B cell (primary cell): ENCODE measurements at places on chromosomes 3 and 15.

- DNase-seq, result no peak
- no peaks in the 10 kb centered on the region for H3K27me3 ChIP-seq
- no peak overlapping the region for H3K27ac ChIP-seq
- no peaks in the 10 kb centered on the region for H3K36me3 ChIP-seq
- H3K4me1 ChIP-seq, result no peaks in the 10 kb centered on the region
Observed at GRCh38 chr15:100284701-100285100, 57.1 kb downstream of the ADAMTS17 start.

GRCh38 chr3:66588340-66588847 lies 87.6 kb upstream of the LRIG1 start:
- DNase-seq, result no peak
- H3K27me3 ChIP-seq, result peaks cover 55% of the 10 kb centered on the region
- no peaks in the 10 kb centered on the region for H3K36me3 ChIP-seq
- no peak overlapping the region for H3K4me3 ChIP-seq
- H3K27ac ChIP-seq, result no peak overlapping the region

GRCh38 chr3:52202384-52203077 lies 4.6 kb downstream of the ALAS1 start:
- H3K4me1 ChIP-seq, result peaks cover 16% of the 10 kb centered on the region
- peaks cover 52% of the 10 kb centered on the region for H3K36me3 ChIP-seq
- DNase-seq, result no peak
- H3K27me3 ChIP-seq, result no peaks in the 10 kb centered on the region
- no peak overlapping the region for H3K4me3 ChIP-seq

DNA sequence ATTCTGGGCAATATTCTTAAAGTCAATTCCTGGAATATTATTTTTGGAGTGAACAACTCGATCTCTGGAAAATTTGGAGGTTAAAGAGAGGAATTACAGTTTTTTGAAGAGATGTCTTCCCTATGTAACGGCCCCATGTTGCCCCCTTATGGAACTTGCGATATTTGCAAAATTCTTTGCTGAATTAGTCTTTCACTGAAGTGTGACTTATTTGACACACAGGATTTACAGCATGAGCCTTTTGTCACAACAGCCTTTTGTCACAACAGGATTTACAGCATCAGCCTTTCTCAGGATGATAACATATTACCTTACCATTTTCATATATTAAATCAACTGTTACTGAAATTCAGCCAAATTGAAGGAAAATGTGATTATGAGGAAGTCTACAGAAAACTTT lies 37.8 kb upstream of the SPTSSB start:
- no peak overlapping the region for H3K27ac ChIP-seq
- no peaks in the 10 kb centered on the region for H3K27me3 ChIP-seq
- DNase-seq, result no peak
- H3K4me1 ChIP-seq, result no peaks in the 10 kb centered on the region

DNA sequence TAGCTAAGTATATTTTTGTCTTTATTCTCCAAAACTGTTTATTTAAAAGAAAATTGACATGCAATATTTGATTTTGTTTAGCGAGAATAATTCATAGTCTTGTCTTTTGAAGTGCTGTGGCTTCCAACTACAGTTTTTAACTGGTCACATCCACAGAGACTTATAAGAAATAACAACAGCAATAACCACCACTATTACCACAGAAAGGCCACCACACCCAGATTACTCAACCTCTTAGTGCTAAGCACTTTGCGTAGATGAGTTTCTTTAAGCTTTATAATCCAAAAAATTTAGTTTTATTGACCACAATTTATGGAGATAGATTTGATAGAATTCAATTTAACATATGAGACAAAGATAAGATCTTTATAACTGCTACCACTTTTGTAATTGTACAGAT lies 468.4 kb upstream of the UBE2E2 start:
- no peak for DNase-seq
- H3K4me1 ChIP-seq, result no peaks in the 10 kb centered on the region
- H3K4me3 ChIP-seq, result no peak overlapping the region
- no peaks in the 10 kb centered on the region for H3K27me3 ChIP-seq

DNA sequence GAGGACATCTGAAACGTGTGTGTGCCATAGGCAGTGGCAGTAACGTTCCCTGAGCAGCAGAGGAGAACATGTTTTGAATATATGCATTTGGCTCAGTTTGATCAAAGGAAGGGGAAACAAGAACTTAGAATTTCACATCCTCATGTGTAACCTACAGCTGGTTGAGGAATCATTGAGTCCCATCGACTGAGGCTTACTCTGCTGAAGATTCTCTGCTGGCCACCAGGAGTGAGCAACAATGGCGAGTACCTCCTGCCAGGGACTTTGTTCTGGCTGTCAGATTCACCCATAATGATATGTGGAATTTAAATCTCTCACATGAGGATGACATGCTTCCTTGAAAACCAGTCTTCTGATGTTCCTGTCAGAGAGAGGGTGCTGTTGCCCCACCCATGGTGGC lies 21.3 kb downstream of the GORASP1 start:
- no peak overlapping the region for H3K27ac ChIP-seq
- peaks cover 18% of the 10 kb centered on the region for H3K4me1 ChIP-seq
- no peak overlapping the region for H3K4me3 ChIP-seq
- no peaks in the 10 kb centered on the region for H3K27me3 ChIP-seq

- no peak overlapping the region for H3K4me3 ChIP-seq
- H3K27ac ChIP-seq, result no peak overlapping the region
- DNase-seq, result no peak
- no peaks in the 10 kb centered on the region for H3K36me3 ChIP-seq
Observed at GRCh38 chr3:40572588-40572987, 47.8 kb downstream of the ZNF621 start.

DNA sequence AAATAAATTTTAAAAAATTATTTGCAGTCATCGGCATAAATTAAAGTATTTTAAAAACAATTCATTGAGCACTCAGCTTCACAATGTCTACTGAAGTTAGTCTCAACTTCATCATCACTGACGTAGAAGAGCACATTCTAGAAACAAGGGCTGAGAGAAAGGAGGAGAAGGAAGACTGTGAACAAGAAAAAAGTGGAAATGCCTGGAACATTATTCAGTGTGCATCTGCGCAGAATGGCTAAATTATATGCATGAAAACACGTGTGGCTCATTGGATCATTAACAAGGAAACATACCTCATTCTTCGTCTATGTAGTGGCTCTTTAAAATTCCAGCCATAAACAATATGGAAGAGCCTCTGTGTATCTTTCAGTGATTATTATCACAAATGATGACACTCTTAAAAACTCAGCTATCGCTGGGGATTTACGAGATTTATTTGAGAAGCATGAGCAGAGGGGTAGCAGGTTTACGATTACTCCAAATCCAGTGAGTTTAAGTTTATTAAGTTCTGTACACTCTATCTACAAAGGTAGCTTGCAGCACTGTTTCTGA lies 404.2 kb upstream of the CDIN1 start:
- DNase-seq, result no peak
- no peaks in the 10 kb centered on the region for H3K27me3 ChIP-seq
- no peaks in the 10 kb centered on the region for H3K36me3 ChIP-seq
- H3K4me1 ChIP-seq, result no peaks in the 10 kb centered on the region

- no peak overlapping the region for H3K27ac ChIP-seq
- no peaks in the 10 kb centered on the region for H3K36me3 ChIP-seq
- H3K4me1 ChIP-seq, result peaks cover 30% of the 10 kb centered on the region
- no peak overlapping the region for H3K4me3 ChIP-seq
Observed at GRCh38 chr15:31302778-31303725, 23.6 kb upstream of the KLF13 start.

GRCh38 chr15:59590027-59590426 lies 21.6 kb upstream of the GCNT3 start:
- DNase-seq, result no peak
- no peak overlapping the region for H3K27ac ChIP-seq
- H3K36me3 ChIP-seq, result no peaks in the 10 kb centered on the region
- no peak overlapping the region for H3K4me3 ChIP-seq

DNA sequence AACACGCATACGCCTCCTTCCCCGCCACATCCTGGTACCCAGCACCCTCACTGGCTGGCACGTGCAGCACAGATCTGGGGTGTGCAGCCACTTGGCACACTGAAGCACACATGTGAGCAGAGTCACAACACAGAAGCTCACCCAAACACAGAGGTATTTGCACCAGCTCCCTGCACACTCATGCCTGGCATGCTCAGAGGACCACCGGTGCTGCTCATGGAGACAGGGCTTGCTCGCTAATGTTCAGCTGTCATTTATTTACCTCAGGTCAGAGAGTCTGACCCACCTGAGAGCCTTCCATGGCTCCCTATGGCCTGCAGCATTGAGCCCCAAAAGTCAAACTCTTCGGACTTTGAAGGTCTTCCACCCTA lies 70.4 kb downstream of the ADAMTS7 start:
- no peaks in the 10 kb centered on the region for H3K27me3 ChIP-seq
- H3K27ac ChIP-seq, result no peak overlapping the region
- H3K36me3 ChIP-seq, result no peaks in the 10 kb centered on the region
- H3K4me1 ChIP-seq, result no peaks in the 10 kb centered on the region
- DNase-seq, result no peak
- H3K4me3 ChIP-seq, result no peak overlapping the region

DNA sequence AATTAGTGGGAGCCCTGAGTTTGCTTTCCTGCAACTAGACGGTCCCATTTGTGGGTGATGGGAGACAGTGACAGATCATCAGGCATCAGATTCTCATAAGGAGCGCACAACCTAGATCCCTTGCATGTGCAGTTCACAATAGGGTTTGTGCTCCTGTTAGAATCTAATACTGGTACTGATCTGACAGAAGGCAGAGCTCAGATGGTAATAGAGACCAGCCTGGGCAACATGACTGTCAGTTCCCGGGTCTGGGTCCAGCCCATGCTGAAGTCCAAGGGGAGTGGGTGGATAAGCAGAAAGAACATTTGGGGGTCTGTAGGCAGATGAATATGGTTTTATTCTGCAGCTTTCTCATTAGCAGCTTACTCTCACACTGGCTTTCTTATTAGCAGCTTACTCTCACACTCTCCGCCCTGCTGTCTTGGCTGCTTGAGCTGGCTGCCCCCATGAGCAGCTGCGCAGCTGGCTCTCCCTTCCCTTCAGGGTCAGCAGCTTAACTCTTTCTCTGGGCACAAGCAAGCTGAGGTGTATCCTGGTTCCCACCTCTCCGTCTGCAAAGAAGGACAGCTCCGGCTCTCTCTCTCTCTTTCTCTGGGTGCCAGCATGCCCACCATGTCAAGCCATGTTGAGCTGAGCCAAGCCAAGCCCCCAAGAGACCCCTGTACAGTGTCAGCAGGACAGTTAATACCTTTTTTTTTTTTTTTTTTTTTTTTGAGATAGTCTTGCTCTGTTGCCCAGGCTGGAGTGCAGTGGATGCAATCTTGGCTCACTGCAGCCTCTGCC lies 46.5 kb downstream of the KLHDC8B start:
- no peaks in the 10 kb centered on the region for H3K4me1 ChIP-seq
- H3K4me3 ChIP-seq, result no peak overlapping the region
- no peaks in the 10 kb centered on the region for H3K27me3 ChIP-seq
- no peaks in the 10 kb centered on the region for H3K36me3 ChIP-seq

GRCh38 chr3:27449530-27450150 lies 34.5 kb downstream of the SLC4A7 start:
- peaks cover 7% of the 10 kb centered on the region for H3K4me1 ChIP-seq
- no peaks in the 10 kb centered on the region for H3K27me3 ChIP-seq
- H3K27ac ChIP-seq, result no peak overlapping the region
- peaks cover 10% of the 10 kb centered on the region for H3K36me3 ChIP-seq

- no peaks in the 10 kb centered on the region for H3K36me3 ChIP-seq
- no peak overlapping the region for H3K4me3 ChIP-seq
- no peaks in the 10 kb centered on the region for H3K27me3 ChIP-seq
- no peak for DNase-seq
- H3K27ac ChIP-seq, result no peak overlapping the region
Observed at GRCh38 chr3:192169332-192169915, 557.9 kb downstream of the FGF12 start.

DNA sequence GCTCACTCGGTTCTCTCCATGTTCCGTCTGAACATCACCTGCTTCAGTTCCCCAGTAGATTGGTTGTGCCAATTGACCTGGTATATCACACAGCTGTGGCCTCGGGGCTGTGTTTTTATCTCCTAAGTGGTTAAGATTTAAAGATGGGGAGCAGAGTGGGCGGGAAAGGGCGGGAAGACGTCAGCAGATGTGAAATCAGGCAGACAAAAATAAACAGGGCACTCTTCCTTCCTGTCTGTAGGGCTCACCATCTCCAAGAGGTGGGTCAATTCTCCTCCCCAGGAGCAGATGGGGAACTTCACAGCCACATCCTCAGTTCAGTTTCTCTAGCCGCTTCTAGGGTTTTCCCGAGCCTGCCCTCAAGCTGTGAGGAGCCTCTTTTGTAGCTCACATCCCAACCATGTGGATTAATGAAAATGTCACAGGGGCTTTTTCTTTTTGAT lies 26.8 kb upstream of the LIMD1 start:
- no peak overlapping the region for H3K4me3 ChIP-seq
- H3K4me1 ChIP-seq, result peaks cover 58% of the 10 kb centered on the region
- no peaks in the 10 kb centered on the region for H3K36me3 ChIP-seq
- peak overlapping the region; percentile 49 for H3K27ac ChIP-seq
- H3K27me3 ChIP-seq, result no peaks in the 10 kb centered on the region

GRCh38 chr3:132088291-132088690 lies 53.5 kb upstream of the CPNE4 start:
- no peak overlapping the region for H3K27ac ChIP-seq
- no peak overlapping the region for H3K4me3 ChIP-seq
- no peak for DNase-seq

- no peak overlapping the region for H3K4me3 ChIP-seq
- no peaks in the 10 kb centered on the region for H3K27me3 ChIP-seq
- peak; percentile 69 for DNase-seq
- H3K36me3 ChIP-seq, result no peaks in the 10 kb centered on the region
Observed at GRCh38 chr3:123723522-123724168, 138.8 kb upstream of the HACD2 start.

DNA sequence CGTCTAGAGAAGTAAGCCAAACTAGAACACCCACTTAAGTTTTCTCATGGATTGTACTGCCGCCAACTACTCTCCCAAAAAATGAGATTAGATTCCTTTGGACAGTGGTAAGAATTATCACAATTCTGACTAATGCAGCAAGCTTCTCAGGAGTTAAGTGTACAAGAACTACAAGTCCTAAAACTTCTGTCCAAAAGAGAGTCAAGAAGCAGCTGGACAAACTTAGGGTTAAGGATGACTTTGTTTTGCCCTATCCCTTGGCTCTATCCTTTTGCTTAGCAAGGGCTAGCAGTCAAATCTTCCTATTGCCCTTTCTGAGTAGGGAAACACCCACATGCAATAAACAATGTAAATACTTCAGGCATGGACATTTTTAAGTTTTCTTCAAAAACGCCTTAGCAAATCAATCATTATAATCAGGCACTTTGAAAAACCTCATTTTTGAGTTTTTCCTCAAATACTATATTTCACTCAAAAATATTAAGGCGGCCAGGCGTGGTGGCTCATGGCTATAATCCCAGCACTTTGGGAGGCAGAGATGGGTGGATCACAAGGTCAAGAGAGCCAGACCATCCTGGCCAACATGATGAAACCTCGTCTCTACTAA lies 19.5 kb downstream of the RAF1 start:
- no peaks in the 10 kb centered on the region for H3K36me3 ChIP-seq
- no peak for DNase-seq
- no peak overlapping the region for H3K4me3 ChIP-seq
- no peak overlapping the region for H3K27ac ChIP-seq
